ENCODE measurements at places on chromosomes 16 and 17.
A peak's percentile ranks its signal among the peaks of the same experiment; 100 is the strongest.

DNA sequence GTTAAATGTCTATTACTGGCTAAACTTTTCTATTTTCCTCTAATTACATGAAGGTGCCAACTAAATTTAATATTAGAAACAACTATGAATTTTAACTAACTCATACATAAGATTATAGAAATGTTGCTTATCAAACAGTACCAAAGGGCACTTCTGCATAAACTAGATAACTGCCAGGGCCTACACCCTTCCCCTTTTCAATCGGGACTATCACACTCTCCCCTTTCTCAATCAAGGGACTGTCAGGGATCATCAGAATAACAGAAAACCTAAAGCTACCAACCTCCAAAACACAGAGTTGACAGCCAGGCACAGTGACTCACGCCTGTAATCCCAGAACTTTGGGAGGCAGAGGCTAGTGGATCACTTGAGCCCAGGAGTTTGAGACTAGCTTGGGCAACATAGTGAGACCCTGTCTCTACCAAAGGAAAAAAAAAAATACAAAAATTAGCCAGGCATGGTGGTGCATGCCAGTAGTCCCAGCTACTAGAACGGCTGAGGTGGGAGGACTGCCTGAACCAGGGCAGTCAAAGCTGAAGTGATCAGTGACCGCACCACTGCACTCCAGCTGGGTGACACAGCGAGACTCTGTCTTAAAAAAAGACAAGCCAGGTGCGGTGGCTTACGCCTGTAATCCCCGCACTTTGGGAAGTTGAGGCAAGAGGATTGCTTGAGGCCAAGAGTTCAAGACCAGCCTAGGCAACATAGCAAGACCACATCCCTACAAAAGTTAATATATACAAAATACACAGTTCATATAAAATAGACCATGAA, 3.2 kb upstream of the PHLPP2 start:
- peak; percentile 92 for DNase-seq

DNA sequence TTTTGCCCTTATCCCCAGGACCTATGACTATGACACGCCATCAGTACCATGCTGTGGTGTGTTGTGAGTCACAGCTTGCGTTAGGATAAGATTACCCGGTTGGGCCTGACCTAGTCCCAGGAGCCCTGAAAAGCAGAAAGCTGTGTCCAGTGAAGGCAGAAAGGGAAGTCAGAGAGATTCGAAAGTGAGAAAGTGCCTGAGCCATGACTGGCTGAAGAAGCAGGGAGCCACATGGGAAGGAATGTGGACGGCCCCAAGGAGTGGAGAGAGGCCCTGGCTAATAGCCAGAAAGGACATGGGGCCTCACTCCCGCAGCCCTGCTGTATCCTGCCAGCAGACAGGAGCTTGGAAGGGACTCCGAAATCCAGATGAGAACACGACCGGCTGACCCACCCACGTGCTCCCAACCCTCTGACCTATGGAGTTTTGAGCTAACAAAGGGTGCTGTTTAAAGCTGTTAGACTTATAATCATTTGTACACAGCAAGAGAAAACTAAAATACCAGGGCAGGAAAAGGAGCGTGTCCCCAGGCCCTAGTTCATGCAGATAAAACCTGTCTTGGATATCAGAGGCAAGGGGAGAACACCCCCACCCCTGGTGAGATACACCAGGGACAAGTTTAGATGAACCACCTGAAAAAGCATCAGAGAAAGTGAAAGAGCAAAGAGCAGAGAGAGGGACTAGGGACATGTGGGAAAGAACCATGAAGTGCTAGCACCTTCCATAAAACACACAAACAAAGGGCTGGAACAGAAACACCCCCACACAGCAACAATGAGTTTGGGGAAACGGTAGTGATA, 115.3 kb downstream of the SLC39A11 start:
- DNase-seq: no peak

- no peak for DNase-seq
Measured at GRCh38 chr16:89678258-89678657, 8.2 kb upstream of the CDK10 start.

- DNase-seq: peak; percentile 67
Measured at GRCh38 chr17:34420254-34420766, 57.3 kb upstream of the CCL1 start.

DNA sequence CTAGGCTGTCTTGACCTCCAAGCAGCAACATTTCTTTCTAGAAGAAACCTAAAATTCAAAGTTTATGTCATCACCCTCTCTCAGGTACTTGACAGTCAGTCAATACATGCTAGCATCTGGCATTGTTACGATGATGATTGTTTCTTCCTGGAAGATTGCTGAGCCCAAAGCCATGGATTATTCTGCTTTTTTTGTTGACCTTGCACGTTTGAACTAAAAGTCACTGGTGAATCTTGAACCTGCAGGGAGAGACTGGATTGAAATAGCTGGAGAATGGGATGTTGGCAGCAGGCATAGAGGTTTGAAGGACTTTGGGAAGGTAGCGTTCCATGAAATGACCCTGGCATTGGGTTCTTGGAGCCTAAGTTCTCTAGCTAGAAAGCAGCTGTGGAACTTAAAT, 42.9 kb downstream of the SHISA9 start:
- DNase-seq: no peak

DNA sequence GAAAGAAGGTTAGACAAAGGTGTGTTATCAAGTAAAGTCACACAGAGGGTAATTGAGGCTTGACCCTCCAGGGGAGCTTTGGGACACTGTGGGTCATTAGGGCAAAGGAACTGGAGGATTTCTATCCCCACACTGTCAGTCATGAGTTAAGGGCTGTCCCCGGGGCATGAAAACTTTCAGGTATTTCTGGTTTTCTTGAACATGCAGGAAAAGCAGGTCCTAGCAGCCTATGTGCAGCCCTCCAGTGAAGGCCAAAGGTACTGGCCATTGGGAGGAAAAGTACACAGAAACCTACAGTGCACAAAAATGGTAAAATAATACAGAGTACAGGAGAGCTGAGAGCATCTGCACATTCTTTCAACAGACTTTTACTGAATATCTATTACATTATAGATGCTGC, 44.4 kb upstream of the SCNN1B start:
- DNase-seq: no peak

Data from erythroblast (primary cell).